Stimulated activated CD4-positive, alpha-beta T cell treated with anti-CD3 and anti-CD28 coated beads, Interleukin-2, amount 100 ng/mL, for 48 hours (primary cell): ENCODE measurements at places on chromosomes 7 and 10.
A peak's percentile ranks its signal among the peaks of the same experiment; 100 is the strongest.

- peak; percentile 59 for DNase-seq
Measured at GRCh38 chr10:69914398-69915214, 112.9 kb downstream of the COL13A1 start.

GRCh38 chr7:28067171-28067570 is 113.4 kb downstream of the JAZF1 start:
- no peak for DNase-seq

GRCh38 chr7:104923010-104923421 is 91.0 kb upstream of the KMT2E start:
- peak; percentile 61 for DNase-seq

DNA sequence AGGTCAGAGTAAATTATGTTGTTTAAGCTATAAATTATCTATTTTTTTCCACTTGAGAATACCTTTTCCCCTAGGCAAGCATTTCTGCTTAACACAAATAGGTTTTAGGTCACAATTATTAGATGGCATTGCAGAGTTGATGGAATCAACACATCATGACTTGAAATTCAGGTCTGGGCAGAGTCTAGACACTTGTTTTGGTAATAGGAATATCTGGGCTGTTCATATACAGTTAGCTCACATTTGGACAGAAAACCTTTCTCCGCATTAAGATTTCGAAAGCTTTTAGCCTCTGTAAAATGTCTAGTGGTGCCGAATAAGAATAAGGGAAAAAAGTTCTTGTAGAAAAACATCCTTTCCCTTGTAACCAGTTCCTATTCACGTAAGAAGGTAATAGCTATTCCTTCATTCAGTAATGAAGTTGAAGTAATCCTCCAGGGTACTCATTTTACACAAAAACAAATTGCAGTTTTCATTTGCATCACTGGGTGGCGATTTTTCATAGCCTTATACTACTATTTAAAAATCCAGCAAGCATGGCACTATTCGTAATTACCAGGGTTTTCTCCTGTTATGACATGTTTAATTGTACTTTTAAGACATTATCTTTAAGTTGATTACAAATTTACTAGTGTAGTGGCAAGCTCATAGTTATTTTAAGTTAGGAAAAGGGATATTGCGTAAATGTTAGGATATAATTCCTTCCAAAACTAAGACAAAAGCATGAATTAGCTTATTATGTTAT is 37.0 kb downstream of the RPA3 start:
- DNase-seq: peak; percentile 15

- no peak for DNase-seq
Measured at GRCh38 chr10:85791818-85792532, 574.6 kb downstream of the GRID1 start.

- no peak for DNase-seq
Measured at GRCh38 chr10:66071907-66072306, 853.9 kb upstream of the LRRTM3 start.

DNA sequence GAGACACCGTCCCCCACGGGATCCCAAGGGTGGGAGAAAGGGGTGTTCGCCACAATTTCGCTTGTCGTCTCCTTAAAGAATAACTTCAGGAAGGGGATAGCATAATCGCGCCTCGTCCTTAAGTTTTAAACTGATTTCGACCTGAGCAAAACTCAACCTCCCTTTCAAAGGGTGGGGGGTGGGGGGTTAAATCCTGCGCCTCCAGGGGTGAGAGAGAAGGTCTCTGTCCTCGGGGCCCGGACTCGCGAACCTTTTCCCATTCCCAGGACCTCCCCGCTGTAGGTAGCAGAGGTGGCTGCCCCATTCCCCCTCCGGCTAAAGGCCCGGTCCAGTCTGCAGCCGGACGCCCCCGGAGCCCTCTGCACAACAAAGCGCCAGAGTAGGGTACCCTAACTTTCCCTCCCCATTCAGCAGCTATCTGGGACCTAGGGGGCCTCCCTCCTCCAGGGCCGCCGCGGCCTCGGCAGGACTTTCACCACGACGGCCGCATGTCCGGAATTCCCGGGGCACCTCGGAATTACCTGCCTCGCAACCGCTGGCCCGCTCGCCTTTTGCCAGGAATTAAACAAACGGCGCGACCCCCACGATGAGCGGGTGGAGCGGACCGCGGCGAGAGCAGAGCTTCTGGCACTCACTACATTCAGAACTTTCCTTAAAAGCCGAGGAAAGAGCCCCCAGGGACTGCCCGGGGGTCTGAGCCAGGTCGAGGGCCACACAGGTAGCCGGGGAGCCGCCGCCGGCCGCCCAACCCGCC is 1.7 kb downstream of the CDK6 start:
- DNase-seq: no peak

DNA sequence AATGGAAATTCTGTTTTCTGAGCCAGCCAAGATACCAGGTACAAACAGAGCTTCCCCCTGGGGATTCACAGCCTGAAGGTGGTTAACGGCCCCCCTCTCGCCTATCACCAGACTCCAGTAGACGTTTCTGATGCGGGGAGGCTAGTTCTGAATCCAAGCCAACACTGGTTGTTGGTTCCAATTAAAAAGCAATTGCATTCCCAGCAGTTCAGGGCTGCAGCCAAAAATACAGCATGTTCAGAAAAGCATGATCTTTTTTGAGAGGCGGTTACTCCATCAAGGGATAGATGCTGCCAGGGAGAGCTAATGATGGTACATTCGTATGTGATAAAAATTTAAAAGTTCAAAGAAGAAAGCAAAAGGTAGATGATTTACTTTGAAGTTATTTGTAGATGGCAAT is 481.0 kb downstream of the GALNT17 start:
- DNase-seq: no peak

DNA sequence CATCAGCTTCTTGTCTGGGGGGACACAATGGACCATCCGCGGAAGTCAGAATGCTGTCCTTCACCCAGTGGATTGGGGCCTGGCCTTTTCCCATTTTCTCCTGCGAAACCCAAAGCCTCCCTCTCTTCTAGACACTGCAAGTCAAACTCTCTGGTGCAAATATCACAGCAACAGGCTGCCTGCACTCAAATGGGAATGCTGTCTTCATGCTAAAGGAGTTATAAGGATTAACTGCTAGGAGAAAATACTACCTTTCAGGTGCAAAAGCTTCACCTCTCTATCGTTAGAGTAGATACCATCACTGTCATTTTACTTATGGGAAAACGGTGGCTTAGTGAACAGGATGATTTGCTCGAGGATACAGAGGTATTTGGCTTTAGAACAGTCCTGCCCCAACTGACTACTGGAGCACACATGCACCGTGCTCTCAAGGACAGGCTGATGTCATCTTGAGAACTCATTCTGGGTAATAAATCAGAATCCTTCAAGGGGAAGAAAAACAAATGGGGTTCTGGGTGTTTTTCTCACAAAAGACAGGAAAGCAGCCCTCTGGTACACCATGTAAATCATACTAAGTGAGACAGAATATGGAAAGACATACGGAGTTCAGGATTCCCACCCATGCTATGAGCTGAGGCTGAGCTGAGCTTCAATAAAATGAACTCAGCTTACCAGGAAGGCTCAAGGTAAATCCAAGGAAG is 100.9 kb downstream of the SAMD9 start:
- DNase-seq: no peak

GRCh38 chr10:97365761-97366351 is 31.3 kb upstream of the FRAT2 start:
- DNase-seq: no peak

DNA sequence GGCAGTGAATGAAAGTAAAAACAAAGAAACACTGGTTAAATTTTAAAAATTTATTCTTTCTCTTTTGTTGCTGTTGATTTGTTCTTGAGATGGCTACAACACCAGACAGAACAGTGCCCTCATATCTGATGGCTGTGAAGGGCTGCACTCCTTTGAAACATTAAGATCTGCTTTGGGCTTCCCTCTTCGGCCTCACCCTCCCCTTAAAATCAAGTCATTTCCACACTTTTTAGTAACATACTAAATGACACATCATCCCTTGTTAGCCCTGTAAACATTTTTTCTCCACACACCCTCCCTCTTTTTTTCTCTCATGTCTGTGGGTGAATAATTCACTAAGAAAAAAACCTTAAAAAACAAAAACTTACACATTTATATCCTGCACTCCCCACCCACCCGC is 16.4 kb downstream of the IRF5 start:
- DNase-seq: no peak

GRCh38 chr7:3650844-3651243 is 349.8 kb downstream of the SDK1 start:
- DNase-seq: no peak

DNA sequence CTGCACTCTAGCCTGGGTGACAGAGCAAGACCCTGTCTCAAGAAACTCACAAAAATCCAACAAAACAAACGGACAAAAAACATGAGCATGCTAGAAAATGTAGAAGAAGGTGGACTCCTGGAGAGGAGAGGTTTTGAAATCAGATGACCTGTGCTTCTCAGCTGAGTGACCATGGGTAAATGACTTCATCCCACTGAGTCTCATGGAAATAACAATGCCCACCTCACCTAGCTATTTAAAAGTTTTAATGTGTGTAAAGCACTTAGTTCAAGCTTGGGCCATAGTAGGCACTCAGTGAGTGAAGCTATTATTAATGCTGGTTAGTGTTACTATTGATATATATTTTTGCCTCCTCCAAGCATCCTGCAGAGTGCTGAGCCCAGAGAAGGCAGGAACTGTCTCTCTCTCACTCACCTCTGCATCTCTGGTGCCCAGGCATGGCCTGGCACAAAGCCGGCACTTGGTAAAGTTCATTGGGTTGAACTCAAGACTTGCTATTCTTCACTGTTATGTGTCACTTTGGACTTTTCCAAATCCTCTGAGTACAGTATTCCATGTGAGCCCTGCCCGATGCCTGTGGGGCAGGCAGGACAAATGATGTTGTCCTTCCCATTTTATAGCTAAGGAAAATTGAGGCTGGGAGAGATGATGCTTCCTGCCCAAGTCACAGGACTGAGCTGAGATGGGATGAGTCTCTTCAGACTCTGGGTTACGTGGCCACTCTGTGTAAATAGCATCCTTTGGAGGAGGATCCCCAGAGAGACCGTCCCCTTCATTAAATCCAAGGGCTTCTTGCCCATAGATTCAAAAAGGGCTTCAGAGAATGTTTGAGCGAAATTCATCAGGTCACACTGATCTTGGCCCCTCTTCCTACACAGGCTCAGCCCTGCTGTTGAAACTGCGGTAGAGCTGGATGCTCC is 81.4 kb upstream of the EMX2 start:
- no peak for DNase-seq

GRCh38 chr7:66921396-66921917 is 432 bp downstream of the TMEM248 start:
- DNase-seq: peak; percentile 3

DNA sequence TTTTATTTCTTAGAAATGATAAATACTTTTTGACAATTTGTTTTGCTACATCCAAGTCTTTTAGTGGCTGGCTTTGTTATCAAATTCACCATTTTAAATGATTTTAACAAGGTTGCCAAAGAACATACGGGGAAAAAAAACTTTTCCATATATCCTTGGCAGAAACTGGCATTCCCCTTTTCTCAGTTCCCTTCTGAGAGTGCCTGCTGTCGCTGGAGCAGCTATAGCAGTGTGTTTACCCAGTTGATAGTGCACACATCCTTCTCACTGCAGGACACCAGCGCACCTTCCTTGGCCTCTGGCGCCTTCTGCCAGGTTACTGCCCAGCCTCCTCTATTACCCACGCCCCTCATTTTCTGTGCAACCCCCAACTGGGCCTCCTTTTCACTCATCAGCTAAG is 94.1 kb downstream of the ALOX5 start:
- no peak for DNase-seq
